ENCODE measurements at places on chromosomes 6 and 20. TPM values are rescaled to one million over a fixed set of nuclear protein-coding genes. Genes with fewer than 3 reads are reported as not detected.

- peak; percentile 88 for DNase-seq
Observed at GRCh38 chr20:57439432-57439831, 48.2 kb downstream of the RBM38 start.

GRCh38 chr6:130128326-130128725, 94.4 kb downstream of the SAMD3 start:
- DNase-seq: no peak

GRM4 gene
- total RNA-seq: not detected

DNA sequence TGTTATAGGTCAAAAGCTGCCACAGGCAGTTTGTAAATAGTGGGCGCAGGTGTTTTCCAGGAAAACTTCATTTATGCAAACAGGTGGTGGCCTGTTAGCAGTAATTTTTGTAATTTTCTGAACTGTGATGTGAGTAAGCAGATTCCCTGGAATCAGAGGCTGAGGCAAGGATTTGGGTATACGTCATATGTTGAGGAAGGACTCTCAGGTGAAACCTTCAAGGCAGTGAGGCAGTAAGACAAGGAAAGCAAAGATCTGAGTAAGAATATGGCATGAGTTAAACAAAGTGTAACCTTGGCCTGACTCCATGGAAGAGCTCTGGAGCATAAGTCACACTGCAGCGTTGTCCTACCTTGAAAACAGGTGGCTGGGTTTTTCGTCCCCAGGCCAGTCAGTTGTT, 291.1 kb upstream of the BTBD3 start:
- no peak for DNase-seq

DNA sequence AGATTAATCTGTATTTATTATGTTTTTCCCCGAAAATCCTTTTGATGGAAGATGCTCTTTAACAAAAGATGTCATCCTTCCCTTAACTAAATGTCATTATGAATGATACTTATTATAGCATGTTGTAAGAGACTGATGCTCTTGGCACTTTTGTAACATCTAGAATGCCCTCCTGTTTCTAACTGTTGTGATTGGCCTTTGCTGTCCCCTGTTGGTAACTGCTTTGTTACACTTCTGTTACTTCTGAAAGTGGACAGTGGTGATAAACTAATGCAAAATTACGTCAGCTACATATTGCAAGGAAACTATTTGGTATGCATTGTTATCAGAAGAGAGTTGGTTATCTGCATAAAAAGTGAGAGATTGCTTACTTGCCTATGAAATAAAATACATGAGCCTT, 5.8 kb downstream of the TTK start:
- DNase-seq: no peak

ADGRF4 gene
- 0.09 TPM for total RNA-seq

GRCh38 chr20:40930561-40930960, 98.1 kb upstream of the TOP1 start:
- no peak for DNase-seq

DNA sequence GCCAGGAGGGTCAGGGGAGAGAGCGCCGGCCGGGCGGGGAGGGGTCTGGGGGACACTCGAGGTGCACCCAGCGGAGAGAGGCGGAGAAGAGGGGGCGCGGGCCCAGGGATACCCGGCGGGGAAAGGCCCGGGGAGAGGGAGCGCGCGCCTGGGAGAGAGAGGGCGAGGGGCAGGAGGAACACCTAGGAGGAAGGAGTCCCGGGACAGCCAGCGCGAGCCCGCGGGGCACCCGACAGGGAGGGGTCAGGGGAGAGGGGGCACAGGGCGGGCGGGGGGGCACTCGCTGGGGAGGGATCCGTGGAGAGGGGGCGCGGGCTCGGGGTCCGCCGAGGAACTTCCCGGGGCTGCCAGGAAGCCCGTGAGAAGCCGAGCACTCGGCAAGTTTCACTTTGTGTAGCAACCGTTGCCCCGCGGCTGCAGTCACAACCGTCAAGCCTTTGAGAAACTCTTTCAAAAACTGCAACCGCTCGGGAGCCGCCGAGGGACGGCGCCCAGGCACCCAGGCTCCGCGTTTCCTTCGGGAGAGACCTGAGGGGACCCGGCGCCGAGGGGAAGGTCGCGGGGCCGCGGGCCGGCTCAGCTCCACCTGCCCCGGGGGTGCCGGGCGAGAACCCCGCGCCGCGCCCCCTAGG, 471 bp downstream of the EZR start:
- DNase-seq: peak; percentile 87

DNA sequence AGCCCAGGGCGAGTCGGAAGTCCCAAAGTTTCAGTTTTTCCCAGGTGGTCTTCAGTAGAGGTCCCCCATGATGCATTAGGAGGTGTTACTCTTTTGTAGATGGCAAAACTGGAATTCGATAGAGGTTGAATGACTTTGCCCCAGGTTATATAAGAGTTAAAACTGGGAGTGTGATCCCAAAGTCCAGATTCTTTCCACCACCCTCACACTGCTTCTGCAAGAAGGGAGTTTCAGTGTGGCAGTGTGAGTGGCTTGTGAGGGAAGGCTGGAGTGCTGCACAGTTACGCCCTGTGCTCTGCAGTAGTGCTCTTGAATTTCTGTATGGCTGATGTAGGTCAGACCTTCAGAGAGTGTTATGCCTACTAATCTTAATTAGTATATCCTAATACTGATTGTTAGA, 29.8 kb downstream of the NDUFAF5 start:
- DNase-seq: no peak
